Breast epithelium (tissue), 4 donors: ENCODE measurements at places on chromosomes 2 and 18.
A peak's percentile ranks its signal among the peaks of the same experiment; 100 is the strongest.

DNA sequence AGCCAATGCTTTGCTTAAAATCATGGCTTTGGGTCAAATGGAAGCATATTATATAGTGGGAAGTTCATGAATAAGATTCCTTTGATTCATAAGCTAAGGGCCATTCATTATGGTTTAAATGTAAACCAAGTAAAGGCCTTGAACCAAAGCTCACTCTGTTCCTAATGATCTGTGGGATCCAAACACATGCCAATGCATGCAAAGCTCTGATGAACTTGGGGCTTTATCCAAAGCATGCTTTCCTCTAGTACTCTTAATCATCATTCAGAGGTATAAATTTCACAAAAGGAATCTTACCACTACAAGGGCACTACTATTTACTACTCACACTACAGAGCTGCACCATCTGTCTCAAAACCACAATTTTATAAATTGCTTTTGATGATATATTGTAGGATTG is 102.8 kb upstream of the RBMS1 start:
- no peak overlapping the region for H3K27ac ChIP-seq
- no peak for DNase-seq
- no peaks in the 10 kb centered on the region for H3K27me3 ChIP-seq
- H3K4me3 ChIP-seq = no peak overlapping the region
- no peaks in the 10 kb centered on the region for H3K4me1 ChIP-seq
- H3K36me3 ChIP-seq = no peaks in the 10 kb centered on the region

DNA sequence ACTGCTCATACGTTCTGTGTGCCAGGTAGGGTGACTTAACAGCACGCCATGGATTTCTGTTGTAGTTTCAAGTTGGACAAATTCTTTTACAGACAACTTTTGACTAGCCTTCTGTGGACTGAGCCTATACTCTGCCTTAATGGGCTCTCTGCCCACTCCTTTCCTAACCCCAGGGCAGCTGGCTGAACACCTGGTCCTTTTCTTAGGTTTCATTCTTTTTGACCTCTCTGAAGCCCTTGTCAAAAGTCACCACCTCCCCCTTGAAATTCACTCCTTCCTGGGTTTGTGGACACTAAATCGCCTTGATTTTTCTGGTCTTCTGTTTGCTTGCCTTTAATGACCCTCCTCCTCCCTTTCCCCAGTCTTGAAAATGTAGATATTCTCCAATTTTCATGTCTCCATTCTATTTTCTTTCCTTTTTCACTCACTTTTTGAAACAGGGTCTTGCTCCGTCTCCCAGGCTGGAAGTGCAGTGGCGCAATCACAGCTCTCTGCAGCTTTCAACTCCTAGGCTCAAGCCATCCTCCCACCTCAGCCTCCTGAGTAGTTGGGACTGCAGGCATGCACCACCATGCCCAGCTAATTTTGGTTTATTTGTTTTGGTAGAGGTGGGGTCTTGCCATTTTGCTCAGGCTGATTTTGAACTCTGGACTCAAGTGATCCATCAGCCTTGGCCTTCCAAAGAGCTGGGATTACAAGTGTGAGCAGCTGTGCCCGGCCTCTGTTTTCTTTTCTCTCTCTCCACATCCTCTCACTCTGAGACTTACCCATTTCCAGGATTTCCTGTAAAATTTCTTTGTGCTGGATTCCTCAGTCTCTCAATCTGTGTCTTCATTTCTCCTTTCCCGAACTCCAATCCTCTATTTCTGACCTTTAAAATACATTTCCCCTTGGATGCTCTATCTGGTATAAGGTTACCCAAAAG is 112.9 kb downstream of the PLB1 start:
- peak overlapping the region; percentile 69 for H3K27ac ChIP-seq
- H3K27me3 ChIP-seq = no peaks in the 10 kb centered on the region
- no peaks in the 10 kb centered on the region for H3K36me3 ChIP-seq
- no peak for DNase-seq
- no peaks in the 10 kb centered on the region for H3K4me1 ChIP-seq

- no peaks in the 10 kb centered on the region for H3K4me1 ChIP-seq
- DNase-seq = no peak
- no peaks in the 10 kb centered on the region for H3K27me3 ChIP-seq
- H3K27ac ChIP-seq = no peak overlapping the region
- no peaks in the 10 kb centered on the region for H3K36me3 ChIP-seq
- no peak overlapping the region for H3K4me3 ChIP-seq
Observed at GRCh38 chr2:233563663-233564430, 2.7 kb downstream of the USP40 start.

GRCh38 chr2:136129601-136130000 is 11.7 kb upstream of the CXCR4 start:
- no peaks in the 10 kb centered on the region for H3K27me3 ChIP-seq
- H3K36me3 ChIP-seq = no peaks in the 10 kb centered on the region
- H3K4me3 ChIP-seq = no peak overlapping the region

GRCh38 chr2:105765415-105766299 is 20.9 kb downstream of the NCK2 start:
- H3K27me3 ChIP-seq = no peaks in the 10 kb centered on the region
- no peaks in the 10 kb centered on the region for H3K36me3 ChIP-seq
- H3K4me1 ChIP-seq = no peaks in the 10 kb centered on the region
- DNase-seq = no peak

GRCh38 chr2:229910832-229911412 is 10.9 kb downstream of the TRIP12 start:
- H3K27me3 ChIP-seq = no peaks in the 10 kb centered on the region
- H3K27ac ChIP-seq = no peak overlapping the region
- H3K4me3 ChIP-seq = no peak overlapping the region
- no peaks in the 10 kb centered on the region for H3K4me1 ChIP-seq

DNA sequence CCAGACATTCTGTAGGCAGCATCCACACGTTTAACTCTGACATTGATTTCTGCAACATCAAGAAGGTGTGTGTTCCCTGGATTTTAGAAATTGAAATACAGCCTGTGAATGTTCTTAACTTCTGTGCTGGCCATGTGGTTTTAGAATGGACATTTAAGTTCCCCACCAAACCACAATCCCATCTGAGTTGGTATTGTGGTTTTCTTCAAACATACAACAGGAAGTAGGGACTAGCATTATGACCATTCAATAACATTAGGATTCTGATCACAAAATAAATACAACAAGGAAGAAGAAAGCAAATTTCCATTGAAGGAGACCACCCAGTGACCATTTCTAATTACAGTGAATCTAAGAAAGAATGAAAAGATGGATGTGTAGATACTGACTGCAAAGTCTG is 51.2 kb downstream of the MAP3K20 start:
- no peaks in the 10 kb centered on the region for H3K36me3 ChIP-seq
- H3K4me1 ChIP-seq = no peaks in the 10 kb centered on the region
- no peak overlapping the region for H3K27ac ChIP-seq
- H3K4me3 ChIP-seq = no peak overlapping the region
- H3K27me3 ChIP-seq = no peaks in the 10 kb centered on the region

DNA sequence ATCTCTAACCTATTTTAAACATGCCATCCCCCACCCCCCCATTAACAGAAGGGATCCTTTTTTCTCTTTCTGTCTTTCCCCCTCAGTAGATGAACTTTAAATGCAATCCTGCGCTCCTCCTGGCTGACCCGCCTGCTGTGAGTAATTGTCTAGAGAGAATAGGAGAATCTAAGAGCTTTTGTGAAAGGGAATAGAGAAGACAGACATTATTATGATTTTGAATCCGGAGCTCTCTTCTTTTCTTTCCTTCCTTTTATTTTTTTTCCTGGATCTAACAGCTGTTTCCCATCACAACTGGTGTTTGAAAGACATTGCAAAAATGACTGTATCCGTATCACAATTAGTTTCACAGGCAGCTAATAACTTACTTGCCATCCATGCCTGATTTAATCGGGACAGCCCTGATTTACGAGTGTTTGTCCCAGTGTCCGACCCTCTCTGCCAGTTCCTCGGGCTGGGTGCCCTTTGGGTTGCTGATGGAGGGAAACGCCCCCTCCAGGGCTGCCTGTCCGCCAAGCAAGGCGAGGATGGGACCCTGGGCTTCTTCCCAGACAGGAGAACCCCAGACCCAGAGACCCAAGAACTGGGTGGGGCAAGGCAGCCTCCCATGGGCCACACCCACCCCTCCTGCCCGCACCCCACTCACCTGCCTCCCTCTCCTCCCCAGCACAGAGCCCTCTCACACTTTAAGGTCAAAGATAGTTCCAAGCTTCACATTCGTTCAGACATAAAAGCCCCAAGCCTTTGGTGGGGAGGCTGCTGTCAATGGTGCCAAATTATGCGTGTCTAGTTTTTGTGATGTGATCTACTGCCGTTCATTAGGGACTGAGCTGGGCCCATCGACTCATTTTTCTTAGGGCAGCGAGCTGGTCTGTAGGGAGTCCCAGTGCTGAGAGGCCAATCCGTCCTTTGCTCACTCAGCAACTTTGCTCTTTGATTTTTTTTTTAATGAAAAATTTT is 231.7 kb downstream of the ZNF516 start:
- no peak for DNase-seq
- no peak overlapping the region for H3K4me3 ChIP-seq
- H3K36me3 ChIP-seq = no peaks in the 10 kb centered on the region
- peak overlapping the region; percentile 83 for H3K27ac ChIP-seq
- no peaks in the 10 kb centered on the region for H3K27me3 ChIP-seq

DNA sequence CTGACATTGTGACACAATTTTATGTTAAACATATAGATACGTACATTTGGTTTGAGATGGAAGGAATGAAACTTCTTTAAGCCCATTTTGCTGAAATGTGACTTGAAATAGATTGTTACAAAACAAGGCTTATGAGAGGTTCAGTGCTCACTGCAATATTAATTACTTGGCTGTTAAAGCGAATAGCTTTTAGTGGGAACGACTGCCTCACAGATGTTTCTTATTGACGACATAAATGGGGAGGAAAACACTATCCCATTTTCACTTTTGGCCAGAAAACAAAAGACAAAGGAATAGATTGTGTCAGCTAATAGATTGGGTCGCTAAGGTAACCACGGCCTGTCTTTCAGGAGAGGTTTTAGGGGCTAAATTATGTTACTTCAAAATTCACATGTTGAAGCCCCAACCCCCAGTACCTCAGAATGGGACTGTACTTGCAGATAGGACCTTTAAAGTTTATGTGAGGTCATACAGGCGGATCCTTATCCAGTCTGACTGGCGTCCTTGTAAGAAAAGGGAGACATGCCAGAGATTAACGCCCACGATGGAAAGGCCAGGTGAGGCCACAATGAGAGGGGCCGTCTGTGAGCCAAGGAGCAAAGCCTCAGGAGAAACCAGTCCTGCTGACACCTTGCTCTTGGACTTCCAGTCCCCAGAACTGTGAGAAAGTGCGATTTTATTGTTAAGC is 10.8 kb downstream of the INPP1 start:
- no peaks in the 10 kb centered on the region for H3K27me3 ChIP-seq
- H3K4me1 ChIP-seq = peaks cover 18% of the 10 kb centered on the region
- no peaks in the 10 kb centered on the region for H3K36me3 ChIP-seq
- no peak for DNase-seq

GRCh38 chr2:25879133-25879730 is 945 bp upstream of the ASXL2 start:
- H3K4me3 ChIP-seq = peak overlapping the region; percentile 87
- H3K27me3 ChIP-seq = no peaks in the 10 kb centered on the region
- no peaks in the 10 kb centered on the region for H3K36me3 ChIP-seq
- no peak for DNase-seq
- H3K4me1 ChIP-seq = no peaks in the 10 kb centered on the region
- peak overlapping the region; percentile 96 for H3K27ac ChIP-seq

DNA sequence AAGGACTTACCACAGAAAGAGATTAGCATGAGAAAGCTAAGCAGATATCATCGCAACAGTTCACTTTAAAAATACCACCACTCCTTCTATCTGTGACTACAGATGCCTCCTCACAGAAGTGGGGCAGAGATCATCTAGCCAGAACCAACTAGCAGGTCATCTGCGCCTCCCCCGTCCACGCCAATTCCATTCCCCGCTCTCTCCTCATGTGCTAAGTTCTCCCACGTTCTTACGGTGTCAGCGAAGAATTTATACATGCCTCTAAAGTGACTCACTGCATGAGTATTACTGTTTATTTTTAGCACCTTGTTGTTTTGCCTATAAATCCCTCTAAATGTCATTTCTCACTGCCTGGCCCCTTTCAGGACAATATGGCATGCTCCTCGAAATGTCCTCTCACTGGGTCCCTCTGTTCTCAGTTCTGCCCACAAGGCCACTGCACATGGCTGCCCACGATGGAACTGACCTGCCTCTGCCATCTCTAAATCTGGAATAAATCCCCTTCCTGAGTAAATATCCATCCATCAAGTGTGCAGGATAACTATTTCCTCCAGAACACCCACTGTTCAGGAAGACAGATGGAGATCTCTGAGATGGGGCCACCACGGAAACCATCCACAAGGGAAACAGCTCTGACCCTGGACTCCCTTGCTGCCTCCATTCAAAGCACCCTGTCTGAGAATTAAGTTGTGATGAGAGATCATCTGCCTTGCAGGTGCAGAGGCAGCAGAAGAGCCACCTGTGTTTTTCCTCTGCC is 137.7 kb downstream of the IRS1 start:
- H3K36me3 ChIP-seq = no peaks in the 10 kb centered on the region
- no peak for DNase-seq
- no peaks in the 10 kb centered on the region for H3K27me3 ChIP-seq

GRCh38 chr2:14944562-14945346 is 312.2 kb downstream of the LRATD1 start:
- H3K27ac ChIP-seq = no peak overlapping the region
- H3K27me3 ChIP-seq = no peaks in the 10 kb centered on the region
- no peak overlapping the region for H3K4me3 ChIP-seq
- no peaks in the 10 kb centered on the region for H3K4me1 ChIP-seq
- H3K36me3 ChIP-seq = no peaks in the 10 kb centered on the region

DNA sequence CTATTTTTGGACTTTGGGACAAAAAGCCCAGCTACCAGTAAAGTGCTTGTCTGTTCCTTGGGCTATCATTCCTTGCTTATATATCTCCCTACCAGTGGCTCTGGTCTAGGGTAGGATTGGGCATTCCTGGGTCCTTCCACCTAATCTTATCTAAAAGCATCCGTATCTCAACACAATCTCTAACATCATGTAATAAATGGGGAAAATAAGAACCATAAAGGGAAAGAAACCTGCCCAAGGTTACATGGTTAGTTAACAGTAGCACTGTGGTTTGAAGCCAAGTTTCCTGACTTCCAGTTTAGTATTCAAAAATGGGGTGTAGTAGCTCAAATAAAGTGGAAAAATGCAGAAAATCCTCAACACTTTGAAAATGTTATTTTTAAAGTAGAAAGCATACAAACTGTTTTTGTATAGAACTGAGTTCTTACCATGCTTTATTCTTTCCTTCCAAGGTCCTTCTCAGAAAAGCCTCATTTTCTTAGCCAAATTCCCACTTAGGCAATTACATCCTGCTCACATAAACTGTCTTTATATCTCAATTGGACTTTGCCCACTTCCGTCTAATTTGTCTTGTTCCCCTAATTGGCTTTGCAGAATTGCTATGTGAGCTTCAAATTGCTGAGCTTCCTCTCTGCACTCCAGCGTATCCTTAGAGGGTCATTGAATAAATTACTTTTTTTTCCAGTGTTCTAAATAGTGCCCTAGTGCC is 273.1 kb upstream of the UBE2E3 start:
- H3K27ac ChIP-seq = no peak overlapping the region
- no peaks in the 10 kb centered on the region for H3K4me1 ChIP-seq
- no peaks in the 10 kb centered on the region for H3K36me3 ChIP-seq
- no peaks in the 10 kb centered on the region for H3K27me3 ChIP-seq
- H3K4me3 ChIP-seq = no peak overlapping the region

DNA sequence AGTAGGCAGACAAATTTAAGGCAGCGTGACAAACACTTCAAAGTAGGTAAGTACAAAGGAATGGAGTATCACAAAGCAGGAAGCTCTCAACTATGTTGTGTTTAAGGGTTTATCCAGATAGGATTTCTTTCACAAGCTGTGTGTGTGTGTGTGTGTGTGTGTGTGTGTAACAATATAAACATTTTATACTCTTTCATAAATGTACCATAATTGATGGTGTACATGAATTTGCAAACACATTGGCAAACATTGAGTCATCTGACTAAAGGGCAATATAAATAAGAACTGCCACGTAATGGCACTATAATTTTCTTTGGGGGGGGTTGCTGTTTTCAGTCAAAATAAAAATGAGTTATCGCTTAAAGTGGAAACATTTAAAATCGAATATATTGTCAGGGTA is 1004.4 kb upstream of the DDX18 start:
- no peaks in the 10 kb centered on the region for H3K36me3 ChIP-seq
- H3K4me3 ChIP-seq = no peak overlapping the region
- H3K4me1 ChIP-seq = no peaks in the 10 kb centered on the region
